ENCODE measurements at places on chromosomes 16 and 17.

- DNase-seq, result no peak
Measured at GRCh38 chr16:70686376-70687101, 686 bp upstream of the MTSS2 start.

DNA sequence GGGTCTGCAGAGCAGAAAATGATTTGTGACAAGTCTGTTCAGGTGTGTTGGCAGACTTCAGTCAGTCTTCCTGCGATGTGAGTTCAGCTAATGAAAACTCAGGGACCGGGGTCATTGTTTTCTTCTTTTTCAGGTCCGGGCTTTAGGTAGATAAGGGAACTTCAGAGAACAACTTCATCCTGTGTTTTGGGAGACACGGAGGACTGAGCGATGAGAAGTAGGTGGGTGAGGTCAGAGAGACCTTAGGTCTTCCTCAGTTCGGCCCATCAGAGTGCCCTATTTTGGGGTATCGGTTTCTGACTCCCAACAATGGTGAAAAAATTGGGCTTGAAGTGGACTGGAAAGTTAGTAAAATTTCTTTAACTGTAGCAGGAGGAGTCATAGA, 88.9 kb upstream of the ATF7IP2 start:
- no peak for DNase-seq

- DNase-seq, result no peak
Measured at GRCh38 chr17:34997355-34997862, 17.1 kb downstream of the LIG3 start.

- DNase-seq, result no peak
Measured at GRCh38 chr16:10504404-10504885, 76.0 kb downstream of the EMP2 start.

DNA sequence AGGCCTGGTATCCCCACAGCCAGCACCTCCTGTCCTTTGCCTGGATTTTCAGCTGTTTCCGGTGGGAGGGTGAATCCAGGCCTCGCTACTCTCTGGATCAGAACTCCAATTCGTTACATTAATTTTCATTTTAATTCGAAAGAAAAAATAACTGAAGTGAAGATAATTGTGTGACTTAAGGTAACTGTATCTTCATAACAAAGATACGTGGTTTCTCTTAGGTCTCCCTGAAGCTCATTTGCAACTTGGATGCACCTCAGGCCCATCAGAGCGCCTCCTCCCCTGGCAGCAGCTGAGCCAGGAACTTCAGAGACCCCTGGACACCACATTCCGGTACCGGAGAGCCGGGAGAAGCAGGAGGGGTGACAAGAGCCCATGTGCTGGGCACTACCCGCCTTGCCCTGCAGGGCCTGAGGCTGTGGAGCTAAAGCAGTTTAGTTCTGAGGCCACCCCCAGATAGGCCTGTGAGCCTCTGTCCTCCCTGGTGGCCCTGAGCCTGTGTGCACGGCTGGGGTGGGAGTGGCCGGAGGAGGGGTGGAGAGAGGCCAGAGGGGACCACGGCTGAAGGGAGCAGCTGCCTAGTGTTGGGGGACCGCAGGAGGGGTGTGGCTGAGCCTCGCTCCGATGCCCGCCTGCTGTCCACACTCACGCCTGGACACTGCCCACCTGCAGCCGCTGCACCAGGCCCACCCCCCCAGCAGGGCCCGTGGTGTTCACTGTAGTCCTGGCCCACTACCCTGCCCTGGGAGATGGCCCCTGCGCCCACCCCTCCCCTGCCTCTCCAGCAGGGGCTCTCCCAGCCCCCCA, 11.4 kb upstream of the DUS1L start:
- DNase-seq, result no peak

- no peak for DNase-seq
Measured at GRCh38 chr17:28480799-28481571, 7.5 kb downstream of the SLC13A2 start.

DNA sequence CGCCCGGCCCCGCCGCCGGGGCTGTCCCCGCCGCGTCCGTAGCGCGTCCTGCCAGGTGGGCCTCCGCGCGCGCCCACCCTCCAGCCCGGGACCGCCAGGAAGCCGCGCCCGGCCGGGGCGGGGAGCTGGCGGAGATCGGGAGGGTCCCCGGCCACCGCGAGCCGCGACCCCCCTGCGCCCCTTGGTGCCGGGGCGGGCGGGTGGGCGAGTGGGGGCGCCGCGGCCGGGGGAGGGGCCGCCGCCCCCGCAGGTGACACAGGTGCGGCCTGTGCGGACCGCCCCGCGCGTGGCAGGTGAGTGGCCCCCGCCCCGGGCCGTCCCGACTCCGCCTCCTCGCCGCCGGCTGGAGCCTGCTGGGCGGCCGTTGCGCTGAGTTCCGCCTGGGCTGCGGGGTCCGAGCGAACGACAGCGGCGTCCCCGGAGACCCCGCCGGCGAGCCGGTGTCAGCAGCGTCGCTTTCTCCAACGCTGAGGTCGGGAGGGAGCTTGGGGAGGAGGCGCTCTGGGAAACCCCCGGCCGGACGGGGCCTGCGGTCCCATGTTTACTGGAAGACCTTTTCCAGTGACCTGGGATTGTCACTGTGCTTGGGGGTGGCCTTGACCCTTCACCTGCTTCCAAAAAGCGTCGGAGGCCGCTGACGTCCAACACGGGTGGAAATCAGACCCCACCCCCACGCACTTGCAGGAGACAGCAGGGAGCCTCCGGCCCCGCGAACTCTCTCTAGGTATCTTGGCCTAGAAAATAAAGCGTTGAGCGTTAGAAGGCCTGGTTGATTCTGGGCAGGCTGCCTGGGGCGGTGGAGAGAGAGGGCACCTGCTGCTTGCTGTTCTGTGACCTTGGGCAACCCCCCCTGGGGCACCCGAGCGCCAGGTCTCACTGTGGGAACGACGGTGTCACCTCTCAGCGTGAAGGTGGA, 542 bp downstream of the KLHL36 start:
- DNase-seq, result no peak

DNA sequence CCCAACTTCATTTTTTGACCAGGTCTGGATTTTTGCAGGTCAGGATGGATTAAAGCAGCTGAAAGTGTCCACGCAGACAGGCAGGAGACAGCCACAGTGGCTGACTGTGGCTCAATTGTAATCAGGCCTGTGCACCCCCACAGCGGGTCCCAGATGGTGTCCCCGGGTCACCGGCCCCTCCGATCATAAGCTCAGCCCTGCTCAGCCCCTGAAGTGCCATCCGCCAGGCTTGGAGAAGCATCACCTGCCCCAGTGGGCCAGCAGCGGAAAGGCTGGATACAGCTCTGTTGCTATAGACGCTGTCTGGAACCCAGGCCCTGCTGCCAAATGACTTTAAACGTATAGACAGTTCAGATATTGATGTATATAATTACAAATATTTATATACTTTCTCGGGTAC, 60.6 kb downstream of the RPH3AL start:
- DNase-seq, result no peak

DNA sequence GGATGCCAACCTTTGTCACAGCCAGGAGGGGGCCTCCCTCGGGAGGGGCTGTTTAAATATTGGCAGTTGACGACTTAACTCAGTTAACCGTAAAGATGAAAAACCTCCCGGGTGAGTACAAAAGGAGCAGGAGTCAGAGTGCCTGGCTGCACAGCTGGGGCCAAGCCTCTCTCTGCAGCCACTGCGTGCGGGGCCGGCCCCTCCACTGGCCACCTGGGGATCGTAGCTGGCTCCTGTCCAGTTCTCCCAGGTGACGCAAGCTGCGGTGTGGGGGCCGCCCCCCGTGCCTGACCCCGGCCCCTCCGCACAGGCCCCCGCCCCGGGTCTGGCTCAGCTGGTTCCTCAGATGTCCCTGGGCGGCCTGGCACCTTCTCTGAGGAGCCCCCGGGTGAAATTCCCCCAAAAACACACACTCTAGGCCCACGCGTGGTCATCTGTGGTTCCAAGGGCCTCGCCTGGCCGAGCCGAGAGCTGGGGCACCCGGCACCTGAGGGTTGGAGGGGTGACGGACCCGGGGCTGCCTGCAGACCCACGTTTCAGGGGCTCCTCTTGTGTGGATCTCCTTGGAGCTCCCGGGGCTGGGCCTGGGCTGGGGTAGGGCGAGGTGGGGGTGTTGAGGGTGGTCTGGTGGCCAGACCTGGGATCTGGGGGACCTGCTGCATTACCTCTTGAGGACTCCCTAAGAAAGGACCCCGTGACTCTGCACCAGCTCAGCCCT, 7.4 kb upstream of the CACNA1H start:
- no peak for DNase-seq

GRCh38 chr16:19294156-19294649, 8.7 kb downstream of the CLEC19A start:
- no peak for DNase-seq

- DNase-seq, result no peak
Measured at GRCh38 chr17:28347261-28347891, 10.0 kb downstream of the POLDIP2 start.

GRCh38 chr17:59621771-59622170, 2.1 kb downstream of the CLTC start:
- DNase-seq, result no peak

DNA sequence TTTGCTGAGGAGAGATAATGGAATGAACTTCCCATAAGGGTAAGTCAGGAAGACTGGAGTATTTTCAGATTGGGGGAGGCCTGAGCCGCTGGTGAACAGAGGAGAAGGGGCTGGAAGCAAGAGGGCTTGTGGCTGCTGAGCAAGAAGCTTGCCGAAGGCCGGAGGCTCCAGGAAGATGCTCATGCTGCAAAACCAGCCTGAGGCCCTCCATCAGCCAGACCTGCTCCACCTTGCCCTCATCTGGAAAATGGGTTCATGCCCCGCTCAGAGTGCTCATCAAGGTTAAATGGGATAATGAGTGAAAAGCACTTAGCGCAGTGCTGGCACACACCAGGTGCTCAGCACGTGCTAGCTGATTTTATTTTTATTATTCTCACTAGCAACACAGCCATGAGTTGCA, 5.5 kb upstream of the ASGR1 start:
- DNase-seq, result no peak

DNA sequence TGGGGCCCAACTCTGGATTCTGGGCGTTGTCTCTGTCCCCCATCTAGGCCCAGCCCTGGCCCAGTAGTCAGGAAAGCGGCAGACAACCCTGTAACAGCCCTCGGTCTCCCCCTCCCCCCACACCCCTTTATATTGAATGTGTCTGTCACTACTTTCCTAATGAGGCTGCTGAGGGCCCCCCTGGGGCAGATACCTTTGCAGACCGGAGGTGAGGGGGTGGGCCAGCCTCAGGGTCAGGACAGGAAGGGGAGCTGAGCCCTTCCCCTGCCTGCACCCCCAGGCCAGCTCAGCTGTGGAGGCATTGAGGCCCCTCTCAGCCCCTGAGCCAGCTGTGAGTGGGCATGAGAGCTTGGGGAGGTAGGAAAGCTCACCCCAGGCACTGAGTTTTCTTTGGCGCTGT, 17.1 kb downstream of the RAI1 start:
- no peak for DNase-seq

GRCh38 chr16:13997933-13998332, 73.2 kb upstream of the MRTFB start:
- no peak for DNase-seq

- DNase-seq, result no peak
Measured at GRCh38 chr17:57402681-57403180, 146.4 kb downstream of the MSI2 start.

DNA sequence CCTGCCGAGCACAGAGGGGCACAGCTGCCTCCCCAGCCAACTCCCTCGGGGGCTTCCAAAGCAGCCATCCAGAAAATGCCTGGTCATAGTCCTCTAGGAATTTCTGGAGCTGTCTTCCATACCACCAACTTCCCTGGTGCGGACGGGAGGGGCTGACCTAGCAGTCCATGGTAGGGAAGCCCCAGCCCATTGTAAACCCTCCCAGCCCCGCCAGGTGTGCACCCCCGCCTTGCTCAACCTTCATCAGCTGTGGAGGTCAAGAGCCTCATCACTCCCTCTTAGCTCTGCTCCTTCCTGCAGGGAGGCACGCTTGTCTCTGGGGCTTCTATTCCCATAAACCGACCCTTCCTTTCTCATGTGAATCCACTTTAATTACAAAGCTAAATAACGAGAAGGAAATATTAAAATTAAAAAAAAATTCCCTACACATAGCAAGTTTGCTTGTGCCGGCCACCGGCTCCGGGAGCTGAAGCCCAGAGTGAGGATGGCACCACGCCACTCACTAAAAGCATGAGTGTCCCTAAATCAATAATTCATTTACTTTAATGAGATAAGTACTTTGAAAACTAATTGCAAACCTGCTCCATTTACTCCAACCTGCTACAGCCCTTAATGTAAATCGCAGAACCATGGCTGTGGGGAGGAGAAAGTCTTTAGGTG, 181.4 kb downstream of the ENGASE start:
- no peak for DNase-seq

GRCh38 chr16:8814095-8814806, 16.6 kb downstream of the PMM2 start:
- no peak for DNase-seq

DNA sequence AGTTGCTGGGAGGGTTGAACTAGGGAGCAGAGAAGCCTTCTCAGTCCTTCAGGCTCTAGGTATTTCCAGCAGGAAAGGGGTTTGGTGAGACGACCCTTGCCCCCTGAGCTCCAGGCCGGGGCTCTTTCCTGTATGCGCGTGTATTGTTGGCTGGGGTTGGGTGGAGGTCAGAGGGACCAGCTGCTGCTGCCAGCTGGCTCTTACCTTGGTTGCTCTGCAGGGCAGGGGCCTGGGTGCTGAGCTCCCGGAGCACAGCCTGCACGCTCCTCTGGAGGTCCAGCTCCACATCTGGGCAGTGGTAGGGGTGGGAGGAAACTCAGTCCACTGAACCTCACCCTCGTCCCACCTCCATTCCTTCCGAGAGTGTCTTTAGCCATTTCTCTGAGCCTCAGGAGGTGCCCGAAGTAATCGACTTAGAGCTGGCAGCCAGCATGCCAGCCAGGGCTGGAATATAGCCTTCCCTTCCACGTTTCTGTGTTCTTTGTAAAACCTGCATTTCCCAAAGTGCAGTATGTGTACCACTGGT, 28.0 kb downstream of the PIK3R6 start:
- no peak for DNase-seq

DNA sequence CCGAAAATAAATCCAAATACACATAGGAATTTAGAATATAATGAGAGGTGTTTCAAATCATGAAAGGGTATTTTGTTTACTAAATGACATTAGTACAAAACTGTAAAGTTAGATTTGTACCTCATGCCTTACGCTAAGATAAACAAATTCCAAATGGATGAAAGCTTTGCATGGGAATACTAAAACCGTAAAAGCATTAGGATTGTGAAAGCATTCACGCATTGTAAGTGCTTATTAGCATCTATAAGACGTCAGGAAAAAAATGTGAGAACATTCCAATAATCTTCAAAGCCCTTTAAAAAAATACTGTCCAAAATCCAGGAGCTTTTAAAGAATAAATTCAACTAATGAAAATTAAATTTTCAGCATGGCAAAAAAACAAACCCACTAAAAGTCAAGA, 24.8 kb upstream of the ALOX15 start:
- no peak for DNase-seq

GRCh38 chr17:19411631-19412030, 599 bp downstream of the RNF112 start:
- DNase-seq, result no peak

GRCh38 chr17:65137021-65137939, at the start of gene RGS9:
RGS9 (plus strand) TSS chr17:65137370; CDS start chr17:65137541, 171 bp downstream.
- DNase-seq, result peak; percentile 58
